Fibroblast of the aortic adventitia (primary cell): ENCODE measurements at places on chromosomes 13 and 19.

- DNase-seq, result no peak
Observed at GRCh38 chr13:66748712-66749111, 481.4 kb downstream of the PCDH9 start.

DNA sequence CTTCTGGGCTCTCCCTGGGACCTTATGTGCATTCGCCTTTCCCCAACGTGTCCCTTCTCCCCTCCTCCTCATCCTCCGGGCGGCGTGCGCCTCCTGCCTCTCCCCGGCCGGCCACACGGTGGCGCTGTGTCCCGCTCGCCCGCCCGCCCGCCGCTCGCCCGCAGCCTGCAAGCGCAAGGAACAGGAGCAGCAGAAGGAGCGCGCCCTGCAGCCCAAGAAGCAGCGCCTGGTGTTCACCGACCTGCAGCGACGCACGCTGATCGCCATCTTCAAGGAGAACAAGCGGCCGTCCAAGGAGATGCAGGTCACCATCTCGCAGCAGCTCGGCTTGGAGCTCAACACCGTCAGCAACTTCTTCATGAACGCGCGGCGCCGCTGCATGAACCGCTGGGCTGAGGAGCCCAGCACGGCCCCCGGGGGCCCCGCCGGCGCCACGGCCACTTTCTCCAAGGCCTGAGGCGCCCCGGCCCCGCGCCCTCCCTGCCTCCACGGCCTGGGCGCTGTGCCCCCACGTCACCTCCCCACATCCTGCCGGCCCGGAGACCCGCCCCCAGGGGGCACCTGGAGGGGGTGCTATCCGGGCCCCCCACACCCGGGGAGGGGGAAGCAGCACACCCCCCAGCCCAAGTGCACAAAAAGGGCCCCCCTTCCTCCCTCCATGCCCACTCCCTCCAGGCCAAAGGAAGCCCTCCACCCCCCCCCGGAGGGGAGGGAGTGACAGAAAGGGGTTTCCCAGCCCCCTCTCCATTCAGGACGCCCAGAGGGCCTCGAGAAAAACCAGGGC, 21.9 kb downstream of the ONECUT3 start:
- no peak for DNase-seq

GRCh38 chr19:40141551-40141950, 49.7 kb upstream of the MAP3K10 start:
- peak; percentile 16 for DNase-seq

GRCh38 chr19:47593860-47594259, 15.1 kb upstream of the BICRA start:
- no peak for DNase-seq

DNA sequence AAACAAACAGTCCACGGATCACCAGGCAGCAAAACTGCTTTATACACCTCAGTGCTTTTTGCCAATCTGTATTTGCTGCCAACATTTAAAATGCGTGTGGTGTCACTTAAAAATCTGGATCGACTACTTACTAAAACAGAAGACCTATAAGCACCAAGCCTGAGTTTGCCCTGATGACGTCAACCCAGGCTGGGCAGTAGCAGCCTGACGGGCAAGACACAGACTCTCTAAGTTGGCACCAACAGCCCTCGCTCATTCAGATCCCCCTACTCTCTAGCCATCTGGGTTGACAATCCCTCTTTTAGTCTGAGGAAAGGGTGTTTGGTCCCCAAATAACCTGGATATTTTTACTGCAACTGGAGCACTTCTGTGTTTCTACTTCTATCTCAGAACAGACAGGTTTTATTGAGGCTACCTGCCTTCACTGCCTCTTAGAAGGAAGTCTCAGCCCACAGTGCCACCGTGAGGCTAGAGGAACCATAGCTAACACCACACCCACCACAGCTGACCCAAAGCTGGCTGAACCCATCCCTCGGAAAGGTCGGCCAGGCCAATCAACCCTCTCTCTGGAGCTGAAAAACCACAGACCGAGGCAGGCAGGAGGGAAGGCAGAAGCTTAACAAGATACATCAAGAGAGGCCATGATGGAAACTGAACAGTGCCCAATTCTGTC, 6.9 kb downstream of the SUGP2 start:
- DNase-seq, result peak; percentile 22

DNA sequence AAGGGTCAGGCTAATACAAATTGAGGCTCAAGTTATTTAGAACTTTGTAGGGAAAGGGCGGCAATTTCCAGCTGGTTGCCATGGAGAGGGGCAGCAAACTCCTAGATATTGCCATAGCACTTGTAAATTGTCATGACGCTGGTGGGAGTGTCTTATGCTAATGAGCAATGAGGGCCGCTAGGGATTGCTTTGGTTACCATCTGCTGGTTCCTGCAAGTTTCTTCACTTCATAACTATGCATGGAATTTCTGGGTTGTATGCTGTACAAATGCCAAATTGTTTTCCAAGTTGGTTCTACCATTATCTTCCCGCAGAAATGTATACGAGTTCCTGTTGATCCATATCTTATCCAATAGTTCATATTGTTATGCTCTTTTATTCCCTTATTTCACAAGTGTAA, 1339.4 kb downstream of the EFNB2 start:
- peak; percentile 1 for DNase-seq

- DNase-seq, result peak; percentile 50
Observed at GRCh38 chr13:113545455-113545930, 39.1 kb upstream of the TFDP1 start.

DNA sequence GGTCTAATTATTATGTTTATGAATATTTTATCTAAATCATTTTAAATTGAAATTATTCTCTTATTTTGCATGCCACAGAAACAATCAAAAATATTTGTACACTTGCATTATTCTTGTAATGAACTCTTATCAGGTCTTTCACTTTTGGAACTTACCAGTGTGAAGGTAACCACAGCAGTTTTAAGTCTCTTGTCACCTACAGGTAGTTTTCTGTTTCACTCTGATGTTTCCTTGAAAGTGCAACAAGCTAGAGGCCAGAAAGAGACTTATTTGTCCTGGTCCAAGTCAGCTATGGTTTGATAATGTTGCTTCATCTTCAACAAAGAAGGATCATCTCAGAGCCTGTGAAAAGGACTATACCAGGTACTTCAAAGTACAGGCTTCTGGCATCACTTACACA, 133.4 kb upstream of the NBEA start:
- DNase-seq, result no peak

DNA sequence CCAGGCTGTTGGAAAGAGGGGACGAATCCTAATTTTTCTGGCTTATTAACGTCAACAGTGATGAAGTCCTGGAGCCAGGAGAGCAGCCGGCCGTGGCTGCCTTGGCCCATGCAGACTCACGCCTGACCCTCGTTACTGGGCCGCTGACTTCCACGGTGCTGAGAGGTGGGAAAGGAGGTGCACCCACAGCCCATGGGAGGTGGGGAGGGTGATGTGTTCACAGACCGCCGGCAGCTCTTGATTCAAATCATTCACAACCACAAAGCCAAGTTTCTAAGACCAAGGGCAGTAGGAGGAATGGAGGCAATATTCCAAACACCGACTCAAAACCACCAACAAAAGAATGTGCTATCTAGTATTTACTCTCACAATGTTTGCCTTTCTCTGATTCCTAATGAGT, 24.3 kb downstream of the COL4A2 start:
- DNase-seq, result peak; percentile 50

- DNase-seq, result no peak
Observed at GRCh38 chr19:32273483-32273882, 71.9 kb upstream of the ZNF507 start.

- DNase-seq, result no peak
Observed at GRCh38 chr13:114019367-114019766, 45.5 kb upstream of the C13orf46 start.

GRCh38 chr13:104632736-104633135, 1566.5 kb upstream of the SLC10A2 start:
- DNase-seq, result no peak

GRCh38 chr13:31775148-31775547, 35.8 kb downstream of the RXFP2 start:
- peak; percentile 78 for DNase-seq

DNA sequence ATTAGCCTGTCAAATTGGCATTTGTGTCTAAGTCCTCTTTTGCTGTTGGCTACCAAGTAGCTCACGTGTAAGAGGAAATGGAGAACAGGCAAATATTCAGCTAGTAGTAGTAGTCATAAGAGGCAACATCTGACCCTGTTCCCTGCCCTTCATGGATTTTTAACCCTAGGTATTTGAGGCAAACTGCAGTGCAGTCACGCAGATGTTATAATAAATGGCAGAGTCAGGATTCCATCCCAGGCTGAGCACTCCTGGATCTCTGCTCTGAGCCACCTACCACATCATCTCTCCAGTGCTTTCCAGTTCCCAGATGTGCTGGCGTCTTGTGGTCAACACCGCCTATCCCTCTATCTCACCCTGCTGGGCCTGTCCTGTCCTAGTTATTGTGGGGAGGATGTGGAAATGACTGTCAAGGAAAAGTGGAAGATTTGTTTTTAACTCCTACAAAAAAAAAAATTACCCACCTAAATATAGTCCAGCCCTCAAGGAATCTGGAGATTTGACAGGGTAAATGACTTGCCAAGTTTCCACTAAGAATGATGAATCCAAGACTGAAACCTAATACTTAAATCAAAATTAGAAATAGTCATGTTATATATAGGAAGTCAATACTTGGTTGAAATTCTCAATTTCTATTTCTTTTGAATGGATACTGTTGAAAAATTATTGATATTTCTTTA, 322.9 kb downstream of the GPC6 start:
- peak; percentile 9 for DNase-seq

DNA sequence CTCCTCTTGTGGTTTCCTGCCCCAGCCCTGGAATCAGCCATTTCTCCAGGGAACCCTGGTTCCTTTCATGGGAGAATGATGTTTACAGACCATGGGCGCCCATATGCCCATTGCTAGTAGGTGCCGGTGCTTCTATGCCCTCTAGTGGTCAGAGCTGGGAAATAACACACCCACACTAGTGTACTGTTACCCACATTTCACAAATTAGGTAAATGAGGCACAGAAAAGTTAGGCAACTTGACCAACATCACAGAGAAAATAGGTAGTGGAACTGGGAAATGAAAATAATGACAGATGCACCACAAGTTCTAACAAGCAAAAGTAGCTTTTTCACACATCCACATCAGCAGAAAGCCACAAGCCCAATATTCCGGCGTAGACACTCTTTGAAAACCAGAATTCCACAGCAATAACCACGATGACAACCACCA, 1.3 kb upstream of the CEACAM3 start:
- DNase-seq, result peak; percentile 40

DNA sequence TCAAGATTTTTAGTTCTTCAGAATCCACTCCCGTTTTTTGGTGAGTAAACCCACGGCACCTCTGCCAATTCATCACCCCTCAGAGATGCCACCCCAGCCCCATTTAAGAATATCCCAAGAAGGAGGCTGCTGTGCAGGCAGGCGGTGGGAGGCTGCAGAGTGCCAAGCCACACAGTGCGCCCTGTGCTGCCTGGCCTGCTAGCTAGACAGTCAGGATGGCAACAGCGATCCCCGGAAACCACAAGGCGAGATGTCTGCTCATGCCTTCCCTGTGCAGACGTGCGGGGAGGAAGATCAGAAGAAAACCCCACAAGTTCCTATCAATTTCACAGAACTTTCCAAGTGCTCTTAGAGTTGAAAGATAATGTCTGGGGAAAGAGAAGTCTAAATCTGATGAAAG, 64.8 kb upstream of the GPR183 start:
- no peak for DNase-seq

DNA sequence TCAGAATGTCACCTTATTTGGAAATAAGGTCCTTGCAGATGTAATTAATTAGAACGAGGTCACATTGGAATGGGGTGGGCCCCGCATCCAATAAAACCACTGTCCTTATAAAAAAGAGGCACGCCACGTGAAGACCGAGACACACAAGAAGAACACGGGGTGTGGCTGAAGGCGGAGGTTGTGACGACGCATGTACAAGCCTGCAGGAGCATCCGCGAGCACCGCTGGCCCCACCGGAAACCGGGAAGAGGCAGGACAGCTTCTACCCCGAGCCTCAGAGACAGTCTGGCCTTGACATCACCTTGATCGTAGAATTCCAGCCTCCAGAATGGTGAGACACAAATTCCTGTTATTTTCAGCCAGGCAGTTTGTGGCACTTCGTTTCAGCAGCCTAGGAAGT, 177.9 kb downstream of the COL4A1 start:
- no peak for DNase-seq

- no peak for DNase-seq
Observed at GRCh38 chr19:58401840-58402421, 6.5 kb downstream of the RNF225 start.

GRCh38 chr13:68160466-68160865, 930.3 kb upstream of the PCDH9 start:
- peak; percentile 0 for DNase-seq

GRCh38 chr13:106714271-106714982, 146.5 kb upstream of the ARGLU1 start:
- no peak for DNase-seq

DNA sequence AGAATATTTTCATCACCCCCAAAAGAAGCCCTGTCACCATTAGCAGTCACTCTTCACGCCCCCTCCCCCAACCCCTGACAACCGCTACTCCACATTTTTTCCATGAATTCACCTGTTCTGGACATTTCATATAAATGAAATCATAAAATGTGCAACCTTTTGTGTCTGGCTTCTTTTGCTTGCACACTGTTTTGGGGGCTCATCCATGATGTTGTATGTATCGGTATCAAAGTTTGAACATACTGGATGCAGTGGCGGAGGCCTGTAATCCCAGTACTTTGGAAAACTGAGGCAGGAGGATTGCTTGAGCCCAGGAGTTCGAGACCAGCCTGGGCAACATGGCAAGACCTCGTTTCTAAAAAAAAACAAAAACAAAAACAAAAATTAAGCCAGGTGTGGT, 7.2 kb downstream of the GADD45B start:
- DNase-seq, result no peak

- no peak for DNase-seq
Observed at GRCh38 chr13:50645092-50645491, 198.4 kb downstream of the DLEU7 start.

DNA sequence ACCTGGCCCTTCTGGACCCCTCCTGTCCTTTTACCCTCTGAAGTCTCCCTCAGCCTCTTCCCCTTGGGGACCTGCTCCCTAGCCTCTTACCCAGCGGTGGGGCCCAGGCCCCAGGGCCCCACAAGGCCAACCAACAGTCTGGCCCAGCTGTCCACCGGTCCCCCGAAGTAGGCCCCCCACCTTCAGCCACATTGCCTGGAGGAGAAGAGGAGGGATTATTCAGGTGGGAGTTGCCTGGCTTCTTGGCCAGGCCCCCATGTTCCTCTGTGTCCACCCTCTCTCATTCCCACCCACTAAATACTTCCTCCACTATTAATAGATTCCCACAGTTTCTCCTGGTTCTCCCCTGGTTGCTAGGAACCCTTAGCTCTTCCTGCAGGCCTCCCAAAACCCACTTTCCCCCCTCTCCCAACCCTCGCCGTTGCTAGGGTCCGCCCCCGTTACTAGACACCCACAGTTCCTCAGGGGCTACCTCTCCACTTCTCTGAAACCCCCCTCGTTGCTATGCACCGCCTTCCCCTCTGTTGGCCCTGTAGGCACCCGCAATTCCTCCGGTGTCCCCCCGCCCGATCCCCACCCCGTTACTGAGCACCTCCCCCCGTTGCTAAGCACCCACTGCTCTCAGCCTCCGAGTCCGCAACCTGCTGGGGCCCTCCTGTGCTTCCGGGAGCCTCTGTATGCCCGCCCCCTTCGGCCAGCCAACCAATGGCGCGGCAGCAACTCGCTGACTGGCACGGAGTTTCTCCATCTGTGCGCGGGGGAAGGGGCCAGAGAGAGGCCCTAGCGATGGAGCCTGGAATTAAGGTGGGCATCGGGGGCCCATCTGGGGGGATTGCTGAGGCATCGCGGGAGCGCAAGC, 2.0 kb downstream of the COQ8B start:
- peak; percentile 93 for DNase-seq
